ENCODE measurements at places on chromosomes 1 and 21. TPM values are rescaled to one million over a fixed set of nuclear protein-coding genes. Genes with fewer than 3 reads are reported as not detected.

TEX38 gene
- total RNA-seq = not detected

LCE1A gene
- total RNA-seq = not detected

KRTAP21-2 gene
- not detected for total RNA-seq

SPATA46 gene
- total RNA-seq = not detected

CTSK gene
- total RNA-seq = 176 TPM

OPRD1 gene
- not detected for total RNA-seq

ARHGAP29 gene
- 11.6 TPM for total RNA-seq

TSACC gene
- total RNA-seq = not detected

AQP10 gene
- not detected for total RNA-seq

VASH2 gene
- total RNA-seq = 1.1 TPM

OR2T5 gene
- not detected for total RNA-seq

NPHS2 gene
- total RNA-seq = not detected

BRDT gene
- total RNA-seq = not detected

KCNK2 gene
- total RNA-seq = 3.8 TPM

POU3F1 gene
- 0.17 TPM for total RNA-seq

RPS6KA1 gene
- total RNA-seq = 0.52 TPM

COL11A1 gene
- total RNA-seq = 5.0 TPM

CDA gene
- not detected for total RNA-seq

TLR5 gene
- total RNA-seq = not detected

GPA33 gene
- not detected for total RNA-seq

INAVA gene
- total RNA-seq = under 0.01 TPM

CELA3A gene
- not detected for total RNA-seq

S1PR1 gene
- 3.3 TPM for total RNA-seq

ARTN gene
- under 0.01 TPM for total RNA-seq

RPL22 gene
- 175 TPM for total RNA-seq

IQGAP3 gene
- 3.6 TPM for total RNA-seq

NGF gene
- 3.4 TPM for total RNA-seq

CYYR1 gene
- not detected for total RNA-seq

Data from bronchial smooth muscle cell (primary cell).